ENCODE measurements at places on chromosomes 5 and 9. TPM values are rescaled to one million over a fixed set of nuclear protein-coding genes. Genes with fewer than 3 reads are reported as not detected.

GRCh38 chr5:78604689-78605285, 43.8 kb downstream of the LHFPL2 start:
- peak; percentile 76 for DNase-seq

- DNase-seq = no peak
These were observed 70.4 kb upstream of the SIMC1 start for GRCh38 chr5:176167800-176168199.

DNA sequence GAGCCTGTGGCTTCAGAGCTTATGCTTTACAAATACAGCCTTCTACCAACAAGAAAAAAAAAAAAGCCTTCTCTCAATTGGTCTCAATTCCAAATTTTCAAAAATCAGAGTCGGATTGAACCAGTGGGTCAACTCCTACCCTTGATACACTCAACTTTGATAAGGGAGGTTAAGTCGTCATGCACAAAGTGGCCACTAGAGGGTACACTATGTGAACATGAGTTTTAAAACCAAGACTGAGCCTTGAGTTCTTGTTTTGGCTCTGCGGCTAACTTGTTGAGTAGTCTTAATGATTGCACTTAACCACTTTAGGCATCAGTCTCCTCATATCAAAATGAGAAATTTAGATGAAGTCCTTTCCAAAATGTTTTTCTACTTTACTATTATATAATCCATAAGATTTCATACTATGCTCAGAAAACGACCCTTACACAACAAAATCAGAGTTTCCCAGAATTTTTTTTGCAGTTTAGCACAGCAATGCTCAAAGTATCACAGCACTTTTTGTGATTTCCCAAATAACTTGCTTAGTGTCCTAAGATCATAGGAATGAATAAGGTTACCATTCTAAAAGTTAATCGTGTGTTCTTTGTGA, 92.9 kb upstream of the MTAP start:
- DNase-seq = peak; percentile 37

DNA sequence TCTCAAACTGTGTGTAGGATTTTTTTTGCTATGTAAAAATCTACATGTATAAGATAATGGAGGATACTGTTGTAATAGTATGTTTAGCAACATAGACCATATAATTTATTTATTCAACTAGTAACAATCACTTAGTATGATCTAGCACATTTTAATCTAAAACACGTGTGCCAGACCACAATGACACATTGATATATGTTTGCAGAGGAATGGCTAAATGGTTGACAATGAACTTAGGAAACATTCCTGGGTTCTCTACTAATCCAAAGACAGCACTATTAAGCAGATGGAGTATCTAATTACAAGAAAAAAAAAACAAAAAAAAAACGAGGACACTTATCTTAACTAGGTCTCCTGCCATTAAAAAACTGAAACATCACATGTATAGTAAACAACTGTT, 261.7 kb upstream of the PAPPA start:
- no peak for DNase-seq

DNA sequence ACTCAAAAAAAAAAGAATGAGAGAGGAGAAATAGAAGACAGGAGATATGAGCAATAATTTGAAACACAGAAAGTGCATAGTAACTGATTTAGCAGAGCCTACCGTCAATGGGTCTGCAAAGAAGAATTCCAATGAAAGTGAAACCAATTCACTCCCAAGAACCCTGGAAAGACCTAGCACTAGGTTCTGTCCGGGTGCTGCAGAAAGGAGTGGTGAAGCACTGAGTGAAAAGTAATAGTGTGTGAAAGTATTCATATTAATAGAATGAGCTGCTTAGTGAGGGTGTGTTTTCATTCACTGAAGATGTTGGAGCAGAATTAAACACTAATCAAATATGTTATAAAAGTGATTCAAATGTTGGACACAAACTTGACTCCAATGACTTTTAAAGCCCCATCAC, 51.3 kb upstream of the SLC30A5 start:
- no peak for DNase-seq

HDAC3 gene
- total RNA-seq = 84.0 TPM

SPAG8 gene
- total RNA-seq = 0.27 TPM
